NCI-H446 treated with DMSO at 0.1 percent for 48 hours (cell line): ENCODE measurements at places on chromosomes 16 and 17.

DNA sequence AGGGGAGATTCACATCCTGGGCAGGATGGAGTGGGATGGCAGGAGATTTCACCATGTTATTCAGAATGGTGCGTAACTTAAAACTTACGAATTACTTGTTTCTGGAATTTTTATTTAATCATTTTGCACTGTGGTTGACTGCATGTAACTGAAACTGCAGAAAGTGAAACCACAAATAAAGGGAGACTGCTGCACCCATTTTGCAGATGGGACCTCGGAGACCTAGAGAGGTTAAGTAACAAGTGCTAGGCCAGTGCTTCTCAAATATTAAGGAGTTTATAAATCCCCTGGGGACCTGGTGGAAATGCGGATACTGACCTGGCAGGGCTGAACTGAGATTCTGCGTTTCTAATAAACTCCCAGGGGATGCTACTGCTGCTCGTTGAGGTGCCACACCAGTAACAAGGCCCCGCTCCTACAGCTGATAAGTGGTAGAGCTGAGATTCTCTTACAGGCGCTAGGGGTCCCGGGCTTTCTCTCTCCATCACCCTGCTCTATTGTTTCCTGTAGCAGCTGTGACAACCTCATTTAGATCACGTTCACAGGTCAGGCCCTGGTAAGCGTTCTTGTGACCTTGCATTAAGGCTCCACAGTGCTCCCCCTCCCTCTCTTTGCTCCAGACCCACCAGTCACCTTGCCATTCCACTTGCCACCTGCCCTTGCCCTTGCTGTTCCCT is 167.1 kb upstream of the CDH13 start:
- no peak for DNase-seq

DNA sequence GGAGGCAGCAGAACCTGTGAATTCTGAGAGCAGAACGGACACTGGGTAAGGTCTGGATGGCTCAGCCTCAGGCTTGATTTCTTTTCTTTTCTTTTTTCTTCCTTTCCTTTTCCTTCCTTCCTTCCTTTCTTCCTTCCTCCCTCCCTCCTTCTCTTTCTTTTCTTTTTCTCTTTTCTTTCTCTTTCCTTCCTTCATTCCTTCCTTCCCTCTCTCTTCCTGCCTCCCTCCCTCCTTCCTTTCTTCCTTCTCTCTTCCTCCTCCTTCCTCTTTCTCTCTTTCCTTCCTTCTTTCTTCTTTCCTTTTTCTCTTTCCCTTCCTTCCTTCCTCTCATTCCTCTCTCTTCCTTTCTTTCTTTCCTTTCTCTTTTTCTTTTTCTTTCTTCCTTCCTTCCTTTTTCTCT is 38.0 kb downstream of the OR3A1 start:
- DNase-seq = no peak

DNA sequence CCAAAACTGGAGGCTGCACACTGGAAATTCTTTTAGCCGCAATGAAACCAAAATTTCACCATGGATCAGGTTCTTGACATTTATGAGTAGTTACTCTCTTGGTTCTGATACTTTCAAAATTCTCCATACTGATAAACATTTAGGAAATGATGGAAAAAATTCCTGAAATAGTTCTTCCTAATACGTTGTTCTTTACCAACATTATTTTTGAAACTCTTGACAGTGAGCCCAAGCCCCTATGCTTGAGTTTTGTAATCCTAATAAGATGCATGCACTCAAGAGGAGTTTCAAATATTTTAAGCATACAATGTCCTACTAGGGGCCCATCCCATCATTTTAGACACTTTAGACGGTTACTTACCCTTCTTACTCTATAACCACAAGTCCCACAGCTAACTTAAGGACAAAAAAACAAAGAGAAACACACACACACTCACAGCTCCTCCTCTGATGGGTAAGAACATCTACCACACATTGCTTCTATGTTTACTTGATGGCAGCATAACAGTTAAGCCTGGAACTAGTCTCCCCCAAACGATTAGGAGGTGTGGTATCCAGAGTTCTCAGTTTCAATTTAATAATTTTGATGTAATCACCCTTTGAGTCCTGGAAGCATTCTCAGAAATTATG is 3.7 kb downstream of the VEZF1 start:
- DNase-seq = no peak

- DNase-seq = no peak
These were observed 51.6 kb upstream of the CORO6 start for GRCh38 chr17:29674281-29674680.

DNA sequence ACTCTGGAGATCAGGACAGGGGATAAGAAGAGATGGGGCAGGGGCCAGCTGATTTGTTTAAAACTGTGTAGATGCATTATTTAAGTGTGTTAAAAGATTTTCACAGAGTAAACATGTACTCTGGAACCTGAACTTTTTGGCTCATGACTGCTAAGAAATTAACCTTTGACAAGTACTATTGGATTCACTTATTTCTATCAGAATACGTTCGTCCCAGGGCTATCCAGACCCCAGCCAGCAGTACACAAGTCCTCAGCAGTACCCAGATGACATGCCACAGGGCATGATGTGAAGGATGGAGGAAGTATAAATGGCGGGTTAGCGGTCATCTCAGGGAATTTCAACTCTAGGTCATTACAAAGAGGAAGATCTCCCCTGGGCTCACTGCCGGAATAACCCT is 253.7 kb downstream of the STX8 start:
- no peak for DNase-seq

- no peak for DNase-seq
These were observed 17.6 kb downstream of the PEMT start for GRCh38 chr17:17573912-17574311.

GRCh38 chr17:12438813-12439586 is 226.7 kb upstream of the MYOCD start:
- DNase-seq = no peak

GRCh38 chr17:3956327-3956957 is 7.8 kb downstream of the ATP2A3 start:
- DNase-seq = no peak

DNA sequence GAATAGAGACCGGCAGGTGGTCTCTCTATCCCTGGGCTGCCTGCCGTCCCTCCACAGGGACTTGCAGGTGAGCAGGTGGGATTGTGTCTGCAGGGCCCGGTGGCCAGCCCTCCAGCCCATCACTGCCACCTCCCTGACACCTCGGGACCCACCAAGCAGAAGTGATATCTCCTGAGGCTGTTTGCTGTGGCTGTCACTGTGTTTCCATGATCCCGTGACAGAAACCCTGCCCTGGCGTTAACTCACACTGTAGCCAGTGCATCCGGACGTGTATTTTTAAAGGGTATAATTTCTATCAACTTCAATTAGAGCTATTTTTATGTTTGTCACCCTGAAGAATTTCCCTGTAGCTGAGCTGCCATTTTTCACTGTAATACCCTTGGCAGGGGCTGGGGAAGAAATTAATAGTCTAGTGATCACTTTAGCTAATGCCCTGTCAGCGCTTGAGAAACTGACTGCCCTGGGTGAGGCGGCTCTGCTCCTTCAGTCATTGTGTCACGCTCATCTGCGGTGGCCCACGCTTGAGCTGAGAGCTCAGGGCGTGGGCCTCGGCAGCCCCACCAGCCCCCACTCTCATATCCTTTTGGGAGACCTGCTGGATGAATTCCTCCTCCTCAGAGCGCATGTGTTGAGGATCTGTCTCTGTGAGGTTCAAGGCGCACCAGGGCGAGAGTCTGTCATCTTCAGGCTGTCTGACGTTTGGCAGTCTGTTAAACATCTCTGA is 229.9 kb upstream of the CIBAR2 start:
- no peak for DNase-seq

DNA sequence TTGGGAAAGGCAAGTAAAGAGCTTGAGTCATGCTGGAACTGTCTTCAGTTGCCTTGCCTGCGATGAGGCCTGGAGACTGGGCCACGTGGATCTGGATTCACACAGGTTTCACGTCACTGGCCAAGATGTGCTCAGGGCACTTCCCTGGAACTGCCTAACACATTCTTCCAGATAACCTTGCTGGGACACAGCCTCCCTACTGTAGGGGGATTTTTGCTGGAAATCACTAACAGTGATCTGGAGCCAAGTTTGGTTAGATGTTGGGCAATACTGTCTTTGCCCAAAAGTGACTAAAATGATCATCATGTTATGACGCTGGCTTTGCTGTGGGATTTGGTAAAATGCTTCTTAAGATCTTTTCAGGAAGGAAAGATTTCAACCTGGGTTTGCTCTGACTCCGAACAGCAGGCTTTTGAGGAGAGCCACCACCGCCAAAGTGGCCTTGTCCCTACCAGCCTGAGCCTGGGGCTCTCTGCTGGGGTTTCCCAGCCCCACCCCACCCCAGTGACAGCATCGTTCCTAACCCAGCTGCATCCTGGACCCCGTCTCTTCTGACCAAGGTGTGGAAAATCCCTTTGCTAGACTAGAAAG is 14.7 kb downstream of the C1QTNF1 start:
- DNase-seq = no peak

DNA sequence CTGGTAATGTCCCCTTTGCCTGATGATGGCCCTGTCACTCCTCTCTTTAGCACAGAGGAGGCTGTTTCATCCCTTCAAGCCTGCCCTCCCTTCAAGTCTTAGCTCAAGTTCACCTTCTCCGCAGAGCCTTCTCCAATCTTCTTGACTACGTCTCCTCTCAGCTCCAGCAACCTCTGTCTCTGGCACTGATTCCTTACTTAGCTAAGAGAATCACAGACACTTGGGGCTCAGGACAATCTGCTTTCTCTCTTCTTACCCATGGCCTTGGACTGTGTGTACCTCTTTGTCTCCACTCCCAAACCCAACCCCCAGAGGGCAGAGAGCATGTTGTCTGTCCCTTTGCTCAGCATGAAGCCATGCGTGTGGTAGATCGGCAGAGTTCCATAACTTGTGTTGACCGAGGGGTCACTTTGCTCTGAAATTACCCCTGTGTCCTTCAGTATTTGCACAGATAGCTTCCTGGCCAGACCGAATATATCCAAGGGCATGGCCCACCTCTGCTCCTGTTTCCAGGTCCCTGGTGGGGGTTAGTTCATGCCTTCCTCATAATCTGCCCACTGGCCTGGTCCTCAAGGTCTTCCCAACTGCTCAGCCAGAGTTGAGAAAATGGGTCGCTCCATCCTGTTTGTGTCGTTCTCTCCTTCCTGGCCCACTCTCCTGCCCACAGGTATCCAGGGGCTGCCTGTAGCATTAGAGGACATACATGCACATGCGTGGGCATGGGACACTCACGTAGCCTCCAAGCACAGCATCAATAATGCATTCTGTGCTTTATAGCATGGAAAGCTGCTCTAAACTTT is 41.6 kb downstream of the MAPT start:
- DNase-seq = no peak

GRCh38 chr17:18925187-18925586 is 26.8 kb upstream of the SLC5A10 start:
- DNase-seq = no peak

GRCh38 chr17:3167574-3167973 is 29.7 kb upstream of the OR1A2 start:
- no peak for DNase-seq
